GM10248 (cell line): ENCODE measurements at places on chromosomes 1 and 21.

GRCh38 chr1:247453245-247453644, 4.7 kb downstream of the OR2B11 start:
- no peak for DNase-seq

- DNase-seq, result no peak
These were observed 1424.2 kb downstream of the MRPL39 start for GRCh38 chr21:24183077-24183476.

DNA sequence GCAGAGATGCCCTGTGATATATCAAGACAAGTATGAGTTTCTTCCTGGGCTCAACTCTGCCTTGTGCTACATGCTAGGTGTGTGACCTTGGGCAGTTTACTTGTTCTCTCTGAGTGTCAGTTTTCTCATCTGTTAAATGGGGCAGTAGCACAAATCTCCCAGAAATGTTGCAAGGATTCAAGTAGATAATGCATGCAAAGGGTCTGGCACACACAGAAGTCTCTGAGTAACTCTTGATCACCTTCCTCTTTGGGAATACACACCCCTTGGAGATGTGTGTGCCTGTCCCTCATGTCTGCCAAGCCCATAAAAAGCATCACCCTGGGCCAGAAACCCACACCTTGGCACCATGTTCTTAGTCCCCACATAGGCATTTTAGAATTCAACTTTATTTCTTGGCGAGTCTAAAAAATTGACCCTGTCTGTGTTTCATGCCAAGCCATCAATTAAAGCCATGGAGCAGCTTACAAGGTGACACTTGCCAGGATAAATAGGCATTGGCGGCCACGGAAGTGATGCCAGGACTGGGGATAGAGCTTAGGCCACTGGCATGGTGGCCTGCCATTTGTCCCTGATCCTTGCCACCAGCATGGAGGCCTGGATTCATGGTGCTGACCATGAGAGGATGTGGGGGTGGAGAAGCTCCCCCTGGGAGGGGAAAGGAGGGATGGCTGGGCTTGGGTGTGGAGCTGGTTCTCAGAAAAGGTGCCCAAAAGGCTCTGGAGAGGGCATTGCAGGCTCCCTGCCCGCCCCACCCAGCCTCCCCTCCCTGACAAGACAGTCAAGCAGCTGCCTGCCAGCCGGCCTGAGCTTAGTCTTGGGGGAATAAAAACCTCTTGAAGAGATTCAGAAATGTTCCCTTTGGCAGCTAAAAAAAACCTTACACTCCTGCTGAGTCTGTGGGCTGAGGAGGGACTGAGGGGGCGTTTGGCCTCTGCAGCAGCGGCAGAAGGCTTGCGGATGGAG, 118.0 kb upstream of the IPO9 start:
- DNase-seq, result no peak

DNA sequence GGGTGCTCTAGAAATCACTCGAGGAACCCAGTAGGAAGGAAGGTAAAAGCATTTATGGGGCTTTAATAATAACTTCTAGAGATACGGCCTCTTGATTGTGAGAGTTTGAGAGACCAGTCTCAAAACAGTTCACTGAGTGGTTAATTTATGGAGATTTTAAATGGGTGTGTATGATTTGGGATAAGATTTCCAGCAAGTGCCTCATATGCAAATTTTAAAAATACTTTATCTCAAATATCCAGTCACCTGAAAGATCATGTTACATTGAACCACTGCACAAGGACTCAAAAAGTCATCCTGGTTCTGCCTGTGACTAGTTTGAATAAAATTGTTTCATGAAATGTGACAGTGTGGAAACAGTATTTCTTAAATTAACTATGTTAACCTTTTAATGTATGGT, 64.5 kb downstream of the HUNK start:
- DNase-seq, result no peak

DNA sequence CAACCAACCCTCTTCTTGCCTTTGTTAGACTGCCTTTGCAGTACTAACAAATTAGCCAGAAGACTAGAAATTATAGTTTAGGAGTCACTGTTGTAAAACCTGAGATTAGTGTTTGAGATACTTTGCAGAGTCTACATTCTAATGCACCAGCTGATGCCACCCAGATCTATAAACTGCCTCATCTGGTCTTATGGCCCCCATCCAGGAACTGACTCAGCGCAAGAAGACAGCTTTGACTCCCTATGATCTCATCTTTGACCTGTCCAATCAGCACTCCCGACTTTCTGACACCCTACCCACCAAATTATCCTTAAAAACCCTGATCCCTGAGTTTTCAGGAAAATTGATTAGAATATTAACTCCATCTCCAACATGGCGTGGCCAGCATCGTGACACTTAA, 334.6 kb downstream of the RGS7 start:
- DNase-seq, result no peak

GRCh38 chr1:83641206-83641658, 357.7 kb downstream of the TTLL7 start:
- no peak for DNase-seq

DNA sequence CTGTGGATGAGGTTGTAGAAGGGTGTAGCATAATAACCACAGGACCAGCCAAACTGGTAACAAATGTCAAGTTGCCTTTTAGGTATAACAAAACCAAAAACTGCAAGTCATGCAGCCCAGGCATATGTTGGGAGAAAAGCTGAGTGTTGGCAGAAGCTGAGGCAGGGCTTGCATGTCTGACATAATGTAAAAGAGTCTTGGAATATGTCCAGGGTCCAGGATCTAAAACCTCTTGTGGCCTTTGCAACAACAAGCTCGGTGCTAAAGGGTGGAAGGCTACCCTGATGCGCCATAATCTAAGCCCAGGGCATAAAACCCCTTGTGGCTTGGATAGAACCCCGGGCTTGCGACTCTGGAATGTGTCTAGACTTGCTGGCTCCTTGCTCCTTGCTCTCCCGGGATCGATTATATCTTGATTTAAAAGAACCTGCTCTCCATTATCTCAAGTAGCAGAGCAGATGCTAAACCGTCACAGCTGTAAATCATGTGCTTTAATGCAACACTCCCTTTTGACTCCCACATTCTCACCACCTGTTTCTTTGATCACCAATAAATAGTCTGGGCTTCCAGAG, 26.5 kb upstream of the SLC35A3 start:
- DNase-seq, result no peak
